Cardiac fibroblast (primary cell): ENCODE measurements at places on chromosomes 5 and 9.
A peak's percentile ranks its signal among the peaks of the same experiment; 100 is the strongest.

GRCh38 chr5:77924081-77924480 is 147.9 kb upstream of the TBCA start:
- DNase-seq = no peak

- peak; percentile 86 for DNase-seq
Observed at GRCh38 chr5:40240111-40240510, 439.6 kb upstream of the PTGER4 start.

DNA sequence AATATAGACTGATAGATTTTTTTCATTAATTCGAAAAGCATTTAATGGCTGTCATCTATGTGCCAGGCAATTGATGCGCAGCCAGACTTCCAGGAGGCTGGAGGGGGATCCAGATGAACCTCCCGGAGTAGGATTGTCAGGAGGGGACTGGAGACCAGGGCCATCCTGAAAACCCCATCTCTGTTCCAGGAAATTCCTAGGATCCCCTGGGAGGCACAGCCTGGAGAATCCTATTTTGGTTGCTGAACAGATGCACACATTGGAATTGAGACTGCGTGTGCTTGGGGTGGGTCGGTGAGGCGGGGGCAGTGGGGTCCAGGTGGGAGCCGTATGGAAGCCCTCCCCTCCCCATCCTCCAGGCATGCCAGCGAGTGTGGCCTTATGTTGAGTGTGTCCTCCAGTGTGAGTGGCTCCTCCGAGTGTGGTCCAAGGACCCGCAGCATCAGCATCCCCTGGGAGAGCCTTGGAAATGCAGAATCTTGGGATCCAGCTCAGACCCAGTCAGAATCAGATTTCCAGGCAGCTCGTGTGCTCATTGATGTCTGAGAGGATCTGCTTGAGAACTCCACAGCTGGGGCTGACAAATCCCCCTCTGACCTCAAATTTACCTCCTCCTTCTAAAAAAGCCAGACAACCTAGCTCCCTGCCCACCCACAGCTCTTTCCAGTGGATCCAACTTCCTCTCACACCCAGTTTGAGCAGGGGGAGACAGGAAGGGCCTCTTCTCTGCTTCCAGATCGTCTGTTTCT is 38.7 kb downstream of the ROPN1L start:
- no peak for DNase-seq

GRCh38 chr5:82487131-82487530 is 209.0 kb upstream of the RPS23 start:
- no peak for DNase-seq

GRCh38 chr9:28808042-28808441 is 1234.8 kb upstream of the C9orf72 start:
- peak; percentile 75 for DNase-seq

DNA sequence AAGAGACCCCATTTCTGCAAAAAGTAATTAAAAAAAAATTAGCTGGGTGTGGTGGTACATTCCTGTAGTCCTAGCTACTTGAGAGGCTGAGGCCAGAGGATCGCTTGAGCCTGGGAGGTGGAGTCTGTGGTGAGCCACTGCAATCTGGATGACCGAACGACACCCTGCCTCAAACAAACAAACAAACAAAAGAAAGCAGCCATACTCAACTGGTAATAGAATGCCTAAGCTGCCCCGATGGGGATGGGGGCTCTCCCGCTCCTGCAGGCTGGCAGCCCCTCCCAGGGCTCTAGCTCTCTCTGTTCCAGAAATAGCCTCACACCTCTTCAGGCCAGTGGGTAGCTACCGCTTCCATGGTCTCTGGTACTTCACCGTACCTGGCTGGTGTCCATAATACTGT is 241.8 kb downstream of the FANCC start:
- no peak for DNase-seq

GRCh38 chr5:42569953-42570548 is 146.8 kb downstream of the GHR start:
- no peak for DNase-seq

GRCh38 chr5:160427607-160428006 is 6.0 kb downstream of the PTTG1 start:
- DNase-seq = no peak

GRCh38 chr5:91156242-91156641 is 226.9 kb downstream of the ARRDC3 start:
- no peak for DNase-seq

- peak; percentile 68 for DNase-seq
Observed at GRCh38 chr9:16509997-16510396, 360.5 kb downstream of the BNC2 start.

- DNase-seq = no peak
Observed at GRCh38 chr5:155085282-155085989, 71.9 kb downstream of the KIF4B start.

DNA sequence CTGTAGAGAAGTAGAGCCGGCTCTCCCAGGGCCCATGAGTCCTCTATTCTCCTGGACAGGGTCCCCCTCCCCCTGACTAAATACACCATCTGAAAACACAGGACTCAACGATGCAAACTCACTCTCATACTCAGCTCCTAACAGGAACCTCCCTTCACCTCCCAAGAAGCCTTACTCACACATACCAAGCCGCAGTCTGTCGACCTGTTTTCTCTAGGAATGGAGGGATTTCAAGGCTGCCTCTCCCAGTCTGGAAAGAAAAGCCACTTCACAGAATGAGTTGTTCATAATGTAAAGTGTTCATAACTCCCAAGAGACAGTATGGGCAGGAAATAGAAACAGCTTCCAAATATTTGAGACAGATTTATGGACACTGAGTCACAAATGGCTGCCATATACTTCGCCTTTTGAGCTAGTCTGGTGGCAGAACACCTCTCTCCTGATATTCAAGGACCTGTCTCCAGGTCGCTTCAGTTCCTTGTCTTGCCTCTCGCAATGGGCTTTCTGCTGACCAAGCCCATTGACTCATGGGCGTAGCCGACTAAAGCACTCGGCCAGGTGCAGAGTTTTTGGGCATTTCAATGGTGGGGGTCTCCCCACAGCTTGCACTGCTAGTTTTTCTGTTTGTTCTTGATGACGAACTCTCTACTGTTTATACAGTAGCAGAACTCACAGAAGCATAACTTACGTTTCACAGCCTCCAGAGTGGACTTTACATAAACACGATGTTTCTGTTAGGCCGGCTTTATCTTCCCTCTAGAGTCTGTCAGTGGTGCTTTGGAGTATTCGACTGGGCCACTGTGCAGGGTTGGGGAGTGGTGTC is 25.0 kb upstream of the IL17B start:
- peak; percentile 57 for DNase-seq

DNA sequence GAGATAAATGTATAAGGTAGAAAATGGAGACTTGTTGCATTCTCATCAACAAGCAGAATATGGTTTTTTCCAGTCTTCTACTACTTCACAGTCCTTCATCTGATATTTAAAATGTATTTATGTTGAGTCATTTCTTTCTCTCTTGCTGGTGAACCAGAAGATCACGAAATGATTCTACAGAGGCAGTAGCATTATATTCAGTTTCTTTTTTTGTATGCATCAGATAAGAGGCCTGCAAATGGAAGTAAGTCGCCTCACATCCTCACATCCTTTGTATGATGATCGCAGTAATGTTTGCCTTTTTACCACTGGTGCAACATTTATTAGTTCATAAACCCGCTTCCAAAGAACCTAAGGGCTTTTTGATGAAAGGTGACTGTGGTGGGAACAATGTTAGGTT is 22.1 kb upstream of the IL13 start:
- DNase-seq = no peak

DNA sequence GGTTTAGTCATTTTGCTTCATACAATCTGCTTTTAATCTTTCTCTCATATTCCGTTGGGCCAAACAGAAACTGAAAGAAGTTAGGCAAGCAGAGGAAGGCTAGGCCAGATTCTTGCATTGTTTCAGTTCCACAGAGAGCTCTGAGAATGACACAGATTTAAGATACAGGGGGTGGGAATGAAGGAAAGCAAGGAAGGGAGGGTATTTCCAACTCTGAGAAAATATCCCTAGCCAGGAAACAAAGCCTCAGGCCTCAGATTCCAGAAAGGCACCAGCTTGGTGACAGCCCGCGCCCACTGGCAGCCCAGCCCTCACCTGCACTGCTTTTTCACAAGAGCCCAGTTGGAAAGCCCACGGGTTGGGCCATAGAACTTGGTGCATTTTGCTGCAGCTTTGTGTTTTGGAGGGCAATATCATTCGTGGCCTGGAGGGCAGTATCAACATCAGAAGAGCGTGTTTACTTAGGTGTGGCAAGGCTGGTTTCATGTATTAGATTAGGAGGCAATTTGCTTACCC is 63.5 kb downstream of the ENC1 start:
- peak; percentile 66 for DNase-seq

- no peak for DNase-seq
Observed at GRCh38 chr9:119967867-119968535, 598.8 kb upstream of the BRINP1 start.

DNA sequence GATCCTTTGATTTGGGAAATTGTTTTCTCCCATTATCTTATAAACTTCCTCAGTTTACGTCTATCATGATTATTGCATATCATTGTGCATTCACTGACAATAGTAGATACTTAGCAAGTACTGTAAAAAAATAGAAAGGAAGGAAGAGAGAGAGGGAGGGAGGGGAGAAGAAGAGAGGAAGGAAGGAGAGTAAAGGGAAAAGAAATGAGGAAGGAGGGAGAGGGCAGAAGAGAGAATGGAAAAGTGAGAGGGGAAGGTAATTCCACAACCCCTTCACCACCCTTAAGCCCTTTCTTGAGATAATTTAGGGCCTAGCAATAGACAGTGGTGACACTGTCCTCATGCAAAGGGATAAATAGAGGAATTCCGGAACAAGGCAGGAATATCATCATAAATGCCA is 64.4 kb downstream of the NFIB start:
- DNase-seq = no peak

DNA sequence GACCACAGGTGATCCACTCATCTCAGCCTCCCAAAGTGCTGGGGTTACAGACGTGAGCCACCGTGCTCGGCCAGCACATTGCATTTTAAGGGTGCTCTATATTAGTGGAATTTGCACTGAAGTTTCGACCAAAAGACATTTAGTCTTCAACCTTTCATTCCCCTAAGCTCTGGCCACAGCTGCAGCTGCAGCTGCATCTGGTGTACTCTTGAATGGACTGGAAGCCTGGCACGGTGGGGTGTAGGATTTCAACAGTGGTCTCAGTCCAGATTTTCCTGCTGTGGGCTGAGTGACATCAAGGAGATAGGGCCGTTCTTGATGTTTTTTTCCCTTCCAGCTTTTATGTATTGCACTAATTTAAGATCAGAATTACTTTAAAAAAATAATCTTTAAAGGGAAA is 255.2 kb downstream of the PDZD2 start:
- DNase-seq = no peak

DNA sequence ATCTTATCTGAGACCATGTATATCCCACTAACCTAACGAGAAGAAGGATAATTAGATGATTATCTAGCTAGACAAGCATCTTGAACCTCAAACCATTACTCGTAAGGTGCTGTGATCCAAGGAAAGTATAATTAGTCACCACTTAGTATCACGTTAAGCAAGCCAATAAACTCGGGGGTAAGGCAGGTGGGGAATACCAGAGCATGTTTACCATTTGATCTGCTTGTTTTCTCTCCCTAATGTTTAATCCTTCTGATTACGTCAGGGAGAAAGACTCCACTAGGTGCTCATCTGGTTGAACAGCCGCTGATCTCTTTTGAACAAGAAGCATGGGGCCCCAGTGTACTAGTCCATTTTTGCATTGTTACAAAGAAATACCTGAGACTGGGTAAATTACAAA is 69.9 kb upstream of the SLC1A1 start:
- DNase-seq = no peak

DNA sequence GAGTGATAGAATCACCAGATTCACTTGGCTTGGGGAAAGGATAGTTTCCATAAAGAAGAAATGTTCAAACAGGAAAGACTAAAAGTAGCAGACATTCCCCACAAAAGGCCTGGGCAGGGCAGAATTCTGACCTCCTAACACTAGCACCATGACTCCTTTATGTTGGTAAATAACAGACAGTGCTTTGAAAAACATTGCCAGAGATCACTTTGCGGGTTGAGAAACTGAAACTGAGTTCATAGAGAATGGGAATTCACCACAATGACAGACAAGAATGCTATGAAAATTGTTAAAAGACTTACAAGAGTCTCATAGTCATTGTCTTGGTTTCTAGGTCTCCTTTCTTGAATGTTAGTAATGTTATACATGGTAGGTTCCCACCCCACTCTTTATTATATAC is 172.5 kb upstream of the GLRA1 start:
- DNase-seq = no peak

GRCh38 chr9:84296146-84296843 is 44.3 kb downstream of the SLC28A3 start:
- DNase-seq = peak; percentile 51

GRCh38 chr9:114888607-114889006 is 41.8 kb downstream of the TNFSF8 start:
- no peak for DNase-seq

DNA sequence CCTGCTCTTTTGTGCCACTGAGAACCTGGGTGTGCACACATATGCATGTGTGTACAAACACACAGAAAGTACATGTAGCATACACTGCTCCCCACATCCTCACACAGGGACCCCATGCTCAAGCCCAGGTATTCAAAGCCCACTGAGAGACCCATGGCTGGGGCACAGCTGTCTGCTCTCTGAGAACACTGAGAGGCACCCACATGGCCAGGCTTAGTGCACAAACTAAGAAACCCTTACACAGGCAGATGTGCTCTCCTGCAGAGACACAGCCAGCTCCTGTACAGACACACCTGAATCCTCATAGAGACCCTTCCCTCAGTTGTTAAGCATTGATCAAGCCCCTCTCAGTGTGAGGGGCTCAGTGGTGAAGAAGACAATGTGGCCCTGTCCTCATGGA is 92.5 kb downstream of the CACNA1B start:
- no peak for DNase-seq

DNA sequence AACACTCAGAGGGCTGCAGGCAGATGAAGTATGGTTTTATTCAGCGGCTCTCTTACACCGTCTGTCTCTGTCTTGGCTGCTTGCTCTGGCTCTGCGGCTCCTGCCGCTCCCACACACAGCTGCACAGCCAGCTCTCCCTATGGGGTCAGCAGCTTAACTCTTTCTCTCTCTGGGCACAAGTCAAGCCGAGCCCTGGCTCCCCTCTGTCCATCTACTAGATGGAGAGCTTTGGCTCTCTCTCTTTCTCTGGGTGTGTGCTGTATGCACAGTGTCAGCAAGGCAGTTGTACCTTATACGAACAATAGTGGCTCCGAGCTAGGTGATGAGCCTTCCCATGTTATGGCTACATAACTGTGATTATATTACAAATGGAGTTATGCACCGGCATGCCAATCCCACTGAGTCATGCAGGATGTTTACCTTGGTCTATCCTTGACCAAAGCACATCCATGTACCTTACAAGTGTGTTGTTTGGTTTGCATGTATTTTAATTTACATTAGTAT is 19.3 kb upstream of the PPP2CA start:
- DNase-seq = peak; percentile 76

GRCh38 chr5:116872986-116873385 is 298.4 kb upstream of the SEMA6A start:
- peak; percentile 7 for DNase-seq
